Activated CD4-positive, alpha-beta memory T cell treated with anti-CD3 and anti-CD28 coated beads, Interleukin-2, amount 10 ng/mL, durations not matched to agents 7 days and 5 days (primary cell): ENCODE measurements at places on chromosomes 13 and 19.
A peak's percentile ranks its signal among the peaks of the same experiment; 100 is the strongest.

DNA sequence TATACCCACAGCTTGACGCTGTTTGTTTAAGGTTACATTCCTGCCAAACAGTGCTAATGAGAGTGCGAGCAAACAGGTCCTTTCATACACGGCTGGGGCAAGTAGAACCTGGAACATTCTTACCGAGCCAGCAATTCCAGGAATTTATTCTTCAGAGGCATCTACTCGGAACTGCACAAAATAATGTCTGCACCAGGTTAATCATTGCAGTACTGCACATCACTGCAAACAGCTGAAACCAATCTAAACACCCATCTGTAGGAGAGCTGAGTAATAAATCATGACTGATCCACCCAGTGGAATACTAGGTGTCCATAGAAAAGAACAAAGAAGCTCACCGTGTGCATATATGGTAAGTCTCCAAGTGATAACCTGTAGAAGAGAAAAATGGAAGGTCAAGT, 1.2 kb upstream of the ZNF579 start:
- no peak for DNase-seq

DNA sequence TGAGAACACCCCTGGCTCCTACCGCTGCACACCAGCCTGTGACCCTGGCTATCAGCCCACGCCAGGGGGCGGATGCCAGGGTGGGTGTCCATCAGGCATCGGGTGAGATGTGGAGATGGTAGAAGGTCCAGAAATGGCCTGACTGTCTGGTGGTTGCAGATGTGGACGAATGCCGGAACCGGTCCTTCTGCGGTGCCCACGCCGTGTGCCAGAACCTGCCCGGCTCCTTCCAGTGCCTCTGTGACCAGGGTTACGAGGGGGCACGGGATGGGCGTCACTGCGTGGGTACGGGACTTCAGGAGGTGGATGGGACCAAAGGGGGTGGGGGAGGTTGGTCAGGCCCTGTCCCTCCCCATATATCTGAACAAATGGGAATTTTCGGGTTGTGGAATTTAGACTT, 15.8 kb downstream of the LTBP4 start:
- DNase-seq: no peak

- DNase-seq: no peak
Measured at GRCh38 chr19:13315495-13315894, 165.3 kb downstream of the IER2 start.

DNA sequence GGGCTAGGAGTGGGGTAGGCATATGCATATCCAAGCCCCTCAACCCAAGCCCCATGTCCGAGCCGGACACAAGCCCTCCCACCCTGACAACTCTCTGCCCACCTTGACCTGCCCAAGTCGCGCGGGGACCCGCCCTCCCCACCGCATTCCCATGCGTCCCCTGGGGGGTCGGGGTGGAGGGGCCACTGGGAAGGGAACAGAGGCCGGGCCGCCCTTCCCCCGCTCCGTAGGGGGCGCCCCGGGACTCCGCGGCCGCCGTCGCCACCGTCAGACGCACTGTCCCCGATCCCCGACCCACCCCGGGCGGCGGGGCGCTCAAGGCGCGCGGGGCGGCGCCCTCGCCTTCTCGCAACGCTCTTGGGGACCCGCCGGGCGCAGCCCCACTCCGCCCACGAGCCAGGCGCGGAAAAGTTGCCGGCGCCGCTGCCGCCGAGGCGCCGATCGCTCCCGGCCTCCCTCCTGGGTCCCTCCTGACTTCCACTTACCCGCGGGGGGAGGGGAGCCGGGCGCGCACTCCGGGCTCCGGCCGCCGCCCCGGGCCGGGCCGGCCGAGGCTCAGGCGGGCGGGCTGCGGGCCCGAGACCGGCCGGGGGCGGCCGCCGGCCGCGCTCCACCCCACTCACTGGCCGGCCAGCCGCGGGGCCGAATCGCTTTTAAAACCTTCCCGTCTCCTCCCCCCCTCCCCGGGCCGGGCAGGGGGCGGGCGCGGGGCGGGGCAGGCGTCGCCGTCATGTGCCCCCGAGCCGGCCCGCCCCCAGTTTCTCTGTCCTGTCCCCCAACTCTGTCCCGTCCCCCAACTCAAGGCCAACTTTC, 34.4 kb upstream of the NANOS3 start:
- DNase-seq: peak; percentile 78

DNA sequence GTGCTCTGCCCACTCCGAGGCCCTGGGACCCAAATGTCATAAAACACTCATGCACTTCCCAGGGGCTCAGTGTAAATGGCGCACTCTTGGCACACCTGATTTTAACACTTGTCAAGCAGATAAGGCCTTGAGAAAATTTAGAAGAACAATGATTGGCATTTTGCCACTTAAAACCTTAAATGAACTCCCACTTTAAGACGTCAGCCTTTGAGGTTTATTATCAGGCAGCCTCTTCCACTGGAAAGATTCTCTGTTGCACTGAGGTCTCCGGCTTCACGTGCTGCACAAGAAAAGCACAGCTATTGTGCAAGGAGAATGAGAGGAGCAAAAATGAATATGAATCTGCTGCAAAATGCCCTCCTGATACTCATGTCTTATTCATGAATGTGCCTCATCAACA, 38.5 kb upstream of the ATP11A start:
- no peak for DNase-seq

- no peak for DNase-seq
Measured at GRCh38 chr13:20389696-20390525, 135.7 kb downstream of the CRYL1 start.

- no peak for DNase-seq
Measured at GRCh38 chr19:13983213-13983889, 22.8 kb downstream of the RFX1 start.

DNA sequence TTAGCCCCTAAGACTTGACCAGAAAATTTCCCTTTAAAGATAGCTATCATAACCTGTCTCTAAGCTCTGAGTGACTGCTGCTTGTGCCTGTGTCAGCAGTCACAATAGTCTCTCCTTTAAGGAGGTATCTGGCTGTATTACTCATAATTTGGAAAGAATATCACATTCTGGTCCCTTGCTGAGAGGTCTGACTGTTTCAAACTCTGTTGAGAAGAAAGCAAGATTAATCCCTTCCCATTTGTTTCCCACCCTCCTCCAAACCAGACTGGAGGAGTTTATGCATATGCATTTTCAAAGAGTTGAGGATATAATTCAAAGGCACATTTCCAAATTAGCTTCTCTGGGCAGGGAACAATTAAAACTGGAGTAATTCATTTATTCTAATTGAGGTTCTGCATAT, 2.3 kb downstream of the HTR2A start:
- no peak for DNase-seq

GRCh38 chr19:36850559-36851442, at the start of gene ZNF345:
TSS of gene ZNF345 (plus strand) at chr19:36850876. CDS start at chr19:36876831, 25,955 bp downstream.
- peak; percentile 89 for DNase-seq

- no peak for DNase-seq
Measured at GRCh38 chr19:46133101-46133627, 8.7 kb upstream of the IGFL3 start.
